Activated naive CD4-positive, alpha-beta T cell treated with anti-CD3 and anti-CD28 coated beads for 36 hours (primary cell): ENCODE measurements at places on chromosomes 13 and 19.

GRCh38 chr13:111168107-111168506 lies 53.0 kb downstream of the ARHGEF7 start:
- DNase-seq, result no peak

- DNase-seq, result no peak
These were observed 63.2 kb downstream of the RAB20 start for GRCh38 chr13:110498327-110498726.

- no peak for DNase-seq
These were observed 15.9 kb upstream of the KCTD15 start for GRCh38 chr19:33780746-33781145.

DNA sequence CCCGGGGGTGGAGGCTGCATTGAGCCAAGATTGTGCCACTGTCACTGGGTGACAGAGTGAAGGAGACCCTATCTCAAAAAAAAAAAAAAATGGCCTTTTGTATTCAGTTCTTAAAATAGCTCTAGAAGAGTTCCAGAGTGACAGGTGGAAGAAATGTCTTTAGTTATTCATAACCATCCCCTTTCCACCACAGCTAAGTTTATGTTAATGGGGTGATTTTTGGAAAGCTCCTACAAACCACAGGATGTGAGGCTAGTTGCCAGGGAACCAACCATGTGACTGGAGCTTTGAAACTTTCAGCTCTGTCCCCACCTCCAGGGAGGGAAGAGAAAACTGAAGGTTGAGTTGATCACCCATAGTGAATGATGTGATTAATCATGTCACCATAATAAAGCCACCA lies 6.9 kb downstream of the ZNF490 start:
- peak; percentile 88 for DNase-seq

DNA sequence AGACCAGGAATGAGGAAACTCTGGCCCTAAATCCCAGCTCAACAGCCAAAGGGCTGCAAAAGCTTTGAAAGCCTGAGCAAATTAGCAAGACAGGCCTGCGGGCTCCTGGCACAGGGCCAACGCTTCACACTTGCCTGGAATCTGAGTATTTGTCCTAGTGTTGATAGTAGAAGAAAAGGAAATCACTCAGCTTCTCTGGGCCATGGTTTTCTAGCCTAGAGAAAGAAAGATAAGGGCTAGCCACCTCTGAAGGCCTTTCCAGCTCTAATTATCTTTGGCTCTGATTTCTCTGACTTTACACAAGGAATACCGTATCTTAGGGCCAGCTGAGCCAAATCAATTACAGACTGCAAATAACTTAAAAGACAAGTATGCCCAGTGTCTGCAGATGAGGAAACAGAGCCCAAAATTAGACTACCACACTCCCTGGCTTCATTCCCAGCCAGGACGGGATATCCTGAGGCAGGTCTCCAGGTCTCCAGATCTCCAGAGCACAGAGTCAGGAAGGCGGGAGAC lies 69.6 kb downstream of the STK24 start:
- DNase-seq, result no peak

- peak; percentile 87 for DNase-seq
These were observed 6.8 kb downstream of the TRAPPC6A start for GRCh38 chr19:45171211-45171623.

DNA sequence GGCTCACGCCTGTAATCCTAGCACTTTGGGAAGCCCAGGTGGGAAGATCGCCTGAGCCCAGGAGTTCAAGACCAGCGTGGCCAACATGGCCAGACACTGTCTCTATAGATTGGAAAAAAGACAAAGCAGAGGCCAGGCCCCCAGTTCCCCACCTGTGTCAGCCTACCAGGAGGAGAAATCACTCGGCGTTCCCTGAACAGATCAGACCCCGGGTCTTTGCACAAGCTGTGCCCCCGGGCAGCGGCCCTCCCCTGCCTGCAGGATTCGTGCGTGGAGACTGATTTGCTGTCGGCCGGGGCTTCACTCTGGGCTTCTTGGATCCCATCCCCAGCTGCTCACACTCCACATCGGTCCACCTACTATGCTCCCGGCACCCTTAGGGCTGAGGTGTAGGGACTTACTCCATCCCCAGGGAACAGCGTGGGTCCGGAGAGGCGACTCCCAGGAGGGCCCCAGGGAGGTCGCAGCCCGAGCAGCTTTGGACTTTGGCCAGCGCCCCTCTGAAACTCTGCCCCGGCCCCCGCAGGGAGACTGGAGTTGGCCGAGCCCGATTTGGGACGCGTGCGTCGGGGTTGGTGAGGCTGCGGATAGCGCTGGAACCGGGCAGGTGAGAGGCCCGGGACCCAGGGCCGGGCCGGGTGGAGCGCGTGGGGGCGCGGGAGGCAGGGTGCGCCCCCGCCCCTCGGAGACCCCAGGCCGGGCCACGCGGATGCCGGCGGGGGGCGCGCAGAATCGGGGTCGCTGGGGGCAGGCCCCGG lies 515 bp upstream of the EFNA2 start:
- DNase-seq, result no peak

DNA sequence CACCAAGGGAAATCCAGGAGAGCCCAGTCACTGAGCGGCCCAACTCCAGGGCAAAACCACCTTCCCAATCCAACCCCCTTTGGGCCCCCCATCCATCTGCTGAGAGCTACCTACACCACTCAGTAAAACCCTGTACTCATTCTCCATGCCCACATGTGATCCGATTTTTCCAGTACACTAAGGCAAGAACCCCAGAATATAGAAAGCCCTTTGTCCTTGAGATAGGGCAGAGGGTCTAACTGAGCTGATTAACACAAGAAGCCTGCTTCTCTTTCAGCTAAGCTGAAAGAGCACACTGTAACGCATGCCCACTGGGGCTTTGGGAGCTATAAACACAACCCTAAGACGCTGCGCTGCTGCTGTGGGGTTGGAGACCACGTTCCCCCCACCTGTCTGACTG lies 36.0 kb downstream of the PBX4 start:
- no peak for DNase-seq

DNA sequence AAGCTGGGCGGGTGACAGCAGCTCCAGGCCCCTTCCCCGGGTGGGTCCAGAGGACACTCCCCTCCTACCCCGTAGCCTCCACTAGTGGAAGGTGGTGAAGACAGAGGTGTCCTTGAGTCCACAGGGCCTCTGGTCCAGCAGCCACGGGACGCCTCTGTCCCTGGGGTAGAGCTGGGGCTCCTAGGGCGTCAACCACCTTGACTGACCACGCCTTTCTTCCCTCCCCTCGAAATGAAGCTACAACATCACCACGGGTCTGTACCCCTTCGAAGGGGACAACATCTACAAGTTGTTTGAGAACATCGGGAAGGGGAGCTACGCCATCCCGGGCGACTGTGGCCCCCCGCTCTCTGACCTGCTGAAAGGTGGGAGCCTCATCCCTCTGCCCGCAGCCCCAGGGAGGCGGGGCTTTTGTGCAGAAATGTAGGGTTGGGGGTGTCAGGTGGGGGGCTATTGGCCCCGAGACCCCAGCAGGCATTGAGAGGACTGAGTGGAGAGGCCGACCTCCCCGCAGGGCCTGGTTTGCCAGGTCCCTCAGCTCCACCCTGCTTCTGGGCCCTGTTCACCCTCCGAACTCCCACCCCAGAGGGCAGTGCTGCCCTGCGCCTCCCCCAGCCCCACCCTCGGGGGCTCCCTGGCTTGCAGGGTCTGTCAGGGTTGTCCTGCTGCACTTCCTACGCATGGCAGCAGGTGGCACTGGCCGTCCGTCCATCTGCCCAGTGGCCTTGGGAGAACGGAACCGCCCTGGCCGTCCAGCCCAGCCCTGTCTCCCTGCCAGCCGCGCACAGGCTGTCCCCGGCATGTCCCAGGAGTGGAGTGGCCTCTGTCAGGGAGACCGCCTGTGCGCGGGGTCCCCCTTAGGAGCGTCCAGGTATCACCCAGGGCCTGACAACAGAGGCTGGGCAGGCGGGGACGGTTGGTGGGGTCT lies 15.7 kb downstream of the STK11 start:
- DNase-seq, result no peak

DNA sequence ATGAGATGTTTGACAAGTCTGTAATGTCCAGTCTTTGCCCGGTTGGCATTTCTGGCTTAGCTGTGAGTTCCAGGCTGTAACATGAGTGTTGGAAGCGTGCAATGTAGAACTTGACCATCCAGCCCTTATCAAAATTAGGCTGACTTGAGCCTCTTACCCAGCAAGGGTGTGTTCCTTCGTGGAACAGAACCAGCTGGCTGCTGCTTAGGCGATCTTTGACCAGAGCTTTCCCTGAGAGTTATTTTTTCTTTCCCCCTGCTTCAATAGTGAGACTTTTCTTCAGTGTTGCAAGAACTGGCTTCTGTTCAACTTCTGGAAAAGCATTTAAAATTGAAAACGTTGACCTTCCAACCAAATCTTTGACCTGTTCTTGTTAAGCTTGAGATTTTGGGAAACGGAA lies 6.5 kb downstream of the TNFSF13B start:
- no peak for DNase-seq

DNA sequence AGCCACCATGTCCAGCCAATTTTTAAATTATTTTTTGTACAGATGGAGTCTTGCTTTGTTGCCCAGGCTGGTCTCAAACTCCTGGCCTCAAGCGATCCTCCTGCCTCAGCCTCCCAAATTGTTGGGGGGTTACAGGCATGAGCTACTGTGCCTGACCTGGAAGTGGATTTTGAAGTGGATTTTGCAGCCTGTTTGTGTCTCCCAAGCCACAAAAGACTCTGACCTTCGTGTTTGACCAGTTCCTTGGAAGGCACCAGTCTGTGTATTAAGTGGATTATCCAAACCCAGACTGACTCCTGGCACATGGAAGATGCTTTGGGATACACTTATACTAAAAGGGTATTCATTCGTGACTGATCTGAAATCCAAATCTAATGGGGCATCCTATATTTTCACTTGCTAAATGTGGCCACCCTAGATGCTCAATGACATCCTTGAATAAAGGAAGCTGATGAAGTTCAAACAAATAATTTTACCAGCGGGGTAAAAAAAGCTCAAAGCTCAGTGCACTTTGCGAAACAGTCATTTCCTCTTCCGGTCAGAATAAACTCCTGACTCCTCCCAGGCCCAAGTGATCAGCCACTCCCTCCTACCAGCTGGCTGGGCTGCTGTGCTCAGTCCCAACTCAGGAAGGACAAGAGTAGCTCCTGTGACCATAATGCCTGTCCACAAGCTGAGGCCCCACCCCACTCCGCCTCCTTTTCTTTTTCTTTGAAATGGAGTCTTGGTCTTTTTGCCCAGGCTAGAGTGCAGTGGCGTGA lies 32.6 kb upstream of the GATAD2A start:
- DNase-seq, result peak; percentile 57

DNA sequence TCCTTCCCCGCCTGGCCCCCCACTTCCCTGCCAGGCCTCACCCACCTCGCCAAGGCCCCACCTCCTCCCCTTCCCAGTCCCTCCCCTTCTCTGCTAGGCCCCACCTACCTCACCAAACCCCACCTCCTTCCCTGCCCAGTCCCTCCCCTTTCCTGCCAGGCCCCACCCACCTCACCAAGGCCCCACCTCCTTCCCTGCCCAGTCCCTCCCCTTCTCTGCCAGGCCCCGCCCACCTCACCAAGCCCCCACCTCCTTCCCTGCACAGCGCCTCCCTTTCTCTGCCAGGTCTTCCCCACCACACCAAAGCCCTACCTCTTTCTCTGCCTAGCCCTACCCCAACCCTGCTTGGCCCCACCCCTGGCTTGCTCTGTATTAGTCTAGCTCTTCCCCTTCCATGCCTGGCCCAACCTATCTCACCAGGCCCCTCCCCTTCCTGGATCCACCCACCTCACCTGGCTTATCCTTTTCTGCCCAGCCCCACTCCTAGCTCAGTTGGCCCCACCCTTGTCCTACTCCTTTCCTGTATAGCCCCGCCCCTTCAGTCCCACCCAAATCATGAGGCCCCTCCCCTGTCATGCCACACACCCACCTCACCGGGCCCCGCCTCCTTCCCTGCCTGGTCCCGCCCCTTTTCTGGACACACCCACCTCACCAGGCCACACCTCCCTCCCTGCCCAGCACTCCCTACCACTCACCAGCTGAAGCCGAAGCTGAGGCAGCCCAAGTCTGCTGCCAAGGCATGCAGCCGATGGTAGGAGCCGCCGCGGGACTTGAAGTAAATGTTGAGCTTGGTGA lies 16.2 kb downstream of the CERS1 start:
- peak; percentile 35 for DNase-seq

DNA sequence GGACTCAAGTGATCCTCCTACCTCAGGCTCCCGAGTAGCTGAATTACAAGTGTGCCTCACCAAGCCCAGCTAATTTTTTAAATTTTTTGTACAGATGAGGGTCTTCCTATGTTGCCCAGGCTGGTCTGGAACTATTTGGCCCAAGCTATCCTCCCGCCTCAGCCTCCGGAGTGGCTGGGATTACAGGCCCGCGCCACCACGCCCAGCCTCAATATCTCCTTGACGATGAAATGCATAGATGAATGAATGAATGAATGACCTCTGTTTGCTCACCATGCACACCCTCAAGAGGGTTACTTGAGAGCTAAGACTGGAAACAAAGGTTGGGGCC lies 14.9 kb upstream of the AP1M2 start:
- DNase-seq, result no peak

DNA sequence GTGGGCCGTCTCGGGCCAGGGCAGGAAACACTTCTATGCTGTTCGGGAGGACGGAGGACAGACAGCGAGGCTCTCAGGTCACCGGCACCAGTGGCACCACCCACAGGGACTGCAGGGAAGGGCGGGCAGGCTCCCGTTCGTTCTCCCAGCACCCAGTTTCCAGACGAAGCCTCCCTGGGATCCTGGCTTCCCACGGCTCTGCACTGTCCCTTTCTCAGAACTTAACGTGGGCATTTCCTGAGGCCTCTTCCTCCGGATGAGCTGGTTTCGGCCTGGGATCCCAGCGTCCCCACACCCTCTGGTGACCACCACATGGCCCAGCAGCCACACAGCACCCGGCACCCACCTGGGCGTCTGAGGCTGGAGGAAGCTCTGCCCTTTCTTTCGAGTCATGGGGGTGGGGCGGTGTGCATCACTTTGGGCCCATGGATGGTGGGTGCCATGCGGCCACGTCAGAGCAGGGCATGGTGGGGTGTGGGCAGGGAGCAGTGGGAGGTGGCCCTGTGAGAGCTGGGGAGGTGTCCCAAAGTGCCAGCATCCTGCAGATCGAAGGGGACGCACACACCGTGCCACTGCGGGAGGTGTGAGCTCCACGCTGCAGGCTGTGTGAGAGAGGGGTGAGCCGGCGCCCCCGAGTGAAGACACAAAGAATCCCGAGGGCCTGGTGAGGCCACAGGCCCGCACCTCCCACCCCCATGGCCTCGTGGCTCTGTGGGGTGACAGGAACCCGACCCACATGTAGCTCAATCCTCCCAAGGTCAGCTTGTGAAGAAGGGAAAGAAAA lies 38.7 kb upstream of the GRTP1 start:
- DNase-seq, result no peak

GRCh38 chr13:19781526-19781925 lies 1.2 kb downstream of the PSPC1 start:
- DNase-seq, result peak; percentile 23

GRCh38 chr13:84823528-84823927 lies 941.3 kb upstream of the SLITRK1 start:
- DNase-seq, result no peak
